Fibroblast of lung (primary cell): ENCODE measurements at places on chromosomes 2 and 18.

GRCh38 chr2:230640540-230641011 is 72.1 kb upstream of the CAB39 start:
- DNase-seq: peak; percentile 64

DNA sequence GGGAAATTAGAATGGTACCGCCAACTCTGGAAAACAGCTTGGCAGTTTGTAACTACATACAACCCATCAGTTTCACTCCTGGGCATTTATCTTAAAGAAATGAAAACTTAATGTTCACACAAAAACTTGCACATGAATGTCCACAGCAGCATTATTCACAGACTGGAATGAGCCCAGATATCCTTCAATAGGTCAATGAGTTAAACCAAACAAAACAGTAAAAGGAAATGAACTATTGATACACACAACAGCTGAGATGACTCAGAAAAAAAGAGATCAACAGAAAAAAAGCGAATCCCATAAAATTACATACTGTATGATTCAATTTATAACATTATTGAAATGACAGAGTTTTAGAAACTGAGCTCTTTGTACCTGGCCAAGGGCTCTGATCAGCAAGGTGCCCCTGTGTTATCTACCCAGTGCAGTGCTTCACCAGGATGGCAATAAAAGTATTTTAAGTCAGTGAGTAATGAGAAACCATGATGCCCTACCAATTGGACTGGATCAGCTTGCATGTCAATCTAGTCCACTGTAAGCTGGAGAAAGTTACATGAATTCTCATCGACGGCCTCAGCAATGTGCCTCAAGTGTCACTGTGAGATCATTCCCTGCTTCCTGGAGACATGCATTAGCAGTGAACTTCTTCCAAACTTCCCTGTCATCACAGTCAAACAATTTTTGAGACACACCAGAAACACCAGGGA is 21.9 kb downstream of the TMEM237 start:
- DNase-seq: no peak

DNA sequence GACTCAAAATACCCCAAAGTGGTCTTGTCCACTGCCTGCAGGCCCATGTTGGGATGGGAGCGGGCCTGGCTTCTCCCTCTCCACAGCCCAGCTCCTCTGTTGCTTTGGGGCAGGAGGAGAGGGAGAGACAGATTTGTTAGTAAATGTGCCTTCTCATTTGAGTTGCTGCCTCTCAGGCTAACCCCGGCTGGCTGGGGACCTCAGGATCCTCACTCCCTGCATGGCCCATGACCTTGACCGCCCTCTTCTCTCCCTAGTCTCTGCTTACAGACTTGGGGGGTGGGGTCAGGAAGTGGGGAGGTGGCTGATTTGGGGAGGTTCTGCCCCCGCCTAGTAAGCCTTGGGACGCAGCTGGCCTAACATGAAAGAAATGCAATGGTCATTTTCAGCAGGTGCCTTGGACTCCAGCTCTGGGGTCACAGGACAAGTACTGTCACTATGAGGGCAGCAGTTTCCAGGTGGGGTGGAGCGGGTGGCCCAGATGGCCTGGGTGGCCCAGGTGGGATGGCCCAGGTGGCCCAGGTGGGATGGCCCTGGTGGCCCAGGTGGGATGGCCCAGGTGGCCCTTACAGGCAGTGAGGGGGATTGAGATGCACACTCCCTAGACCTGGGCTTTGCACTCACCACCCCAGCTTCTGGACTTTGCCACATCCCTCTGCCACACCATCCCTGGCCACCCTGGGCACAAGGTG is 24.1 kb downstream of the HJURP start:
- no peak for DNase-seq

DNA sequence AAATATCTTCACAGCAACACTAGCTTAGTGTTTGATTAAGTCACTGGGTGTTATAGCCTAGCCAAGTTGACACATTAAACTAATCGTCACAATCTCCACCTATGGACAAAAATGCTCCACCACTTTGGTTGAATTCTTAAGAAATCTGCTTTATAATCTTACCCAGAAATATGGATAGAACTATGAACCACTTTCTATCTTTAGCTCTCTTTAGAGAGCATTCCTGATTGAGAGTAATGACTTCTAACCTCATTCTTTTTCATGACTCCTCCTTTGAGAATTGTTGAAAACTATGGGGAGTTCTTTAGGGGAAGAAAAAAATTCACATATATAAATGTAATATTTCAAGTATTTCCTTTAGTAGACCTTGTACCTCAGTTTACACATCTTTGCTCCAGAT is 1282.2 kb upstream of the ZEB2 start:
- DNase-seq: peak; percentile 10

GRCh38 chr2:158034198-158034866 is 67.3 kb upstream of the UPP2 start:
- DNase-seq: peak; percentile 48

DNA sequence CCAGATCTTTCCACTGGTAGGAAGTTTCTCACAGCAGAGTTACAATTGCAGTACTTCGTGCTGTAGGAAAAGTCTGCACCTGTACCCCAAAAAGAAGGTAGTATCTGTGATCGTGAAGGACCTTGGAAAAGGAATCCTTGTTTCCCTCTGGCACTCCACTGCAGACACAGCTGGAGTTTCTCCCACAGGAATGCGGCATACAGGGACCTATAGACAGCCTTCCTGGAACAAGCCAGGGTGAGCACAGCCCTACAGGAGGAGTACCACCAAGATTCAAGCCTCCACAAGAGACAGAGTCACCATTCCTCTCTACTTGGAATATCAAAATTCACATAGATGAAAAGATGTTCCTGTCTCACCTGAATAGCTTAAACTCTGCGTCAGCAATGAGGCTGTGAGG is 372.4 kb downstream of the CMPK2 start:
- no peak for DNase-seq

DNA sequence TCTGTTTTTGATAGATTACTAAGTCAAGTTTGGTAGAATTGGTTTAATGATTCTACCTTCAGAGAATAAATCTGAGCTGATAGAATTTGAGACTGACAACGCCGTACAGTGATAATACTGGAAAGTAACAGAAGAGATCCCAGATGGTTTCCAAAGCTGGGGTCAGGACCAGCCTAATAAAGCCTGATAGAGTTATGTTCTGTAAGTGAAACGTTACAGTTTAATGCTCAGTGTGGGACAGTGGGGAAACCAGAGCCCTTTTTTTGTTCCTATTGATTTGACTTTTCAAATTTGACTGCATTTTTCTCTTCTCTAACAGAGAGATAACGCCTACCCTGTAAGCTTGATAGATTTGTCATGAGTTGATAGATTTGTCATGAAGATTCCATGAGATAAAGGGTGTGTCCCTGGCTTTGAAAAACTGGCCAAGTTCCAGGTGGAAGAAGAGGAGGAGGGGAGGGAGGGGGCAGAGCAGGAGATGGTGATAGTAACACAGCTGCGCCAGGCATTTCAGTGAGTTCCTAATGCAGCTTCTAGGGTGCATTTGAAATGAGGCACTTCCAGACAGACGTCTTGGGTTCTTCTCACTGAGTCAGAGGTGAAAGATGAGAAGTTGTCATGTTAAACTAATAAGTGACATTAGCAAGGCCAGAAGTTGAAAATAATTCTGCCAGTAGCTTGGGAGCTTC is 65.1 kb downstream of the CERS6 start:
- peak; percentile 56 for DNase-seq

GRCh38 chr18:47793609-47794008 is 136.8 kb downstream of the SMAD2 start:
- DNase-seq: no peak

GRCh38 chr2:127844973-127845372 is 13.0 kb downstream of the POLR2D start:
- DNase-seq: no peak

DNA sequence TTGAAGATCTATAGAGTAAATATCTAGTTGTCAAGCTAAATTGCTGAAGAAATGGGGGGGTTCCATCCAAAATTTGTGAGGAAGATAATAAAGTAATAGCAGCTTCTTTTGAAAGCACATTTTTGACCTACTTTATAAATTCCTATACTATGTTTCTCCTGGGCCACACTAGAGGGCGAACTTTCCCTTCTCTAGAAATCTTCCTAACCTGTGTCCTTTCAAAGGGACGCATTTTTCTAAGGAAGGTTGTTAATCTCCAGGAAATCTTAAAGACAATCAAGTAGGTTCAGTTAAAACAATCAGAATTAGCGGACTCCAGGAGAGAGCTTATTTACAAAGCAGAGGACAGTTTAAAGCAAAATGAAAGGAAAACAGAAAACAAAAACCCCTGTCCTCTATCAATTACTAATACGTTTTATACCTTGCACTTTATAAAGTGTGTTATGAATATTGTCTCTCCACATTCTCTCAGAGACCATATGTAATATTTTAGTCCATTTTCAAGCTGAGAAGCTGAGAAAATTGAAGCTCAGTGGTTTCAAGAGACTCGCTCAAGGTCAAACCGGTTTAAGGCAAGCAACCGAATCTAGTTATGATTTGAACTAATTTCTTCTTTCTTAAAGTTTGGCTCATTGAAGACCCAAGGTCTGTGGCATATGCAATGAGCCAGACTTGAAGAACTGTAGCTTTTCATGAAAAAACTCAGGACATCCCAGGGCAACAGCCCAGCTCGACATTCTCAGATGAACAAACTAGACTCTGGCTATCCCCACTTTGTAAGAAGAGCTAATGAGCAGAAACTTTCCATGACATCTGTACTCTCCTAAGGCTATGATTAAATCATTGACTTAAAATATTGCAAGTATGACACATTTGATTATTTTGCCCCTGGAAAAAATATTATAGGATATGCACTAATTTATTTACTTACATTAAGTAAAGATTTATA is 273.6 kb downstream of the PAX3 start:
- DNase-seq: peak; percentile 53

- peak; percentile 40 for DNase-seq
Observed at GRCh38 chr2:12720278-12720620, 3.5 kb downstream of the TRIB2 start.

DNA sequence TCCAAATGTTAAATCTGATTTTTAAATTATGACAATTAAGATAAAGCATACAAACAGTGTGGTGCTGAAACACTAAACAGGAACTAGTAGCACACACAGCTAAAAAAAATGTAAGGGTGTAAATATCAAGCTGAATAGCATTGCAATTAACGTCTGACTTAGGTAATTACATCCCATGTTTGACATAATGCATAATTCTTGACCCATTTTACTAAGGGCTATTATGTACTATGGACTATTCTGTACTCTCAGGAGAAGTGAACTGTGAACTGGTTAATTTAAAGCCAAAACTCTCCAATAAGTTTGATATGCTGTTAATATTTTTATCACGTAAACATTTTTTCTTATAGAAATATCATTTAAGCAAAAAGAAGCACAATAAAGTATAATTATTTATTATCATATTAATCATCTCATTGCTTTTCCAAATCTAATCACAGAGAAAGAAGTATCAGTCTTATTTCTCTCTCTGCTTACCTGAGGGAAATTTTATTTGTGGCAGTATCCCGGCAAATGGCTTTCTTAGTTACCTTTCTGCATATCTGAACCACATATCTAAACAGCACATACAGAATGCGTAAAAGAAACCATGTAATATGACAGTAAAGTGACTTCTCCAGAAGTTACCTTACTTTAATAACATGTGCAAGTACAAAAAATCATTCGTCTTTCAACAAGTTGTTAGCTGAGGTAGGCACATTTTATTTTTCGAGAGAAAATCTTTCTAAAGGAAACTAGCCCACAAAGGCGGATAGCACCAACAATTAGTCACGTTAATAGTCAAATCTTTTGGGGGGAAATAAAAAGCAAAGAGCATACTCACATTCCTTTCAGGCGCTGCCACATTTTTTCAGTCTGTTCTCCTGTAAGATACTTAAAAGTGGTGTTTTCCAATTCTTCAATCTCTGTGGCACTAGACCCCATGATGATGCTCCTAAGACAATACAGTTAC is 94.9 kb upstream of the PDE1A start:
- no peak for DNase-seq

DNA sequence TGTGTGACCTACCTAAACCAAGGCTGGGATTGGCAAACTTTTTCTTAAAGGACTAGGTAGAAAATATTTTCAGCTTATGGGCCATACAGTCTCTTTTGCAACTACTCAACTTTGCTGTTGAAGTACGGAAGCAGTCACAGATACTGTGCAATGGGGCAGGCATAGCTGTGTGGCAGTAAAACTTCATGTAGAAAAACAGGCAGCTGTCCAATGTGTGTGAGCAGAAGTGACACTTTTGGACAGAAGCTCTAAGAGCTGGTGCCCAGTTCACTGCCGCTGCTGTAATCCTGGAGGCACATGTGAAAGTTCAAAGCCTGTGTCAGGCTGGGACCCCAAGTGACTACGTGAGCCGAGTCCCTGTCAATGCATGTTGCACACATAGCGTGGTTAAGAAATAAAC is 46.7 kb downstream of the MAPK4 start:
- DNase-seq: no peak

- no peak for DNase-seq
Observed at GRCh38 chr2:60490848-60491247, 62.6 kb downstream of the BCL11A start.

DNA sequence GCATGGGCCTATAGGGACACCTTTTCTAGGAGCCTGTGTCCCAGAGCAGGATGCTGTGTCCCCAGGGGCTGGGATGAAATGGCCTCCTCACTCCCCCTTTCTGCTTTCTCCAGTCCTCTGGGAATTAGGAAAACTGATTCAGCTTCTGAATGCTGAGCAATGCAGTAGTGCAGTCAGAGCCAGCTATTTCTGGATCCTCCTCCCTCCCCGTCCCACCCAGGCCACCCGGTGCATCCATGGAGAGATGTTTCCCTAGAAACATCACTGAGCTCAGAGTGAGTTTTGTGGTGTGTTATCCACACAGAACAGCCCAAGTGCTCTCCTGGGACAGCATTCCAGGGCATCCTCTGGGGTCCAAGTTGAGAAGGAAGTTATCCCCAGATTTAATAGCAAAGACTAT is 125.5 kb downstream of the LOXHD1 start:
- DNase-seq: no peak

DNA sequence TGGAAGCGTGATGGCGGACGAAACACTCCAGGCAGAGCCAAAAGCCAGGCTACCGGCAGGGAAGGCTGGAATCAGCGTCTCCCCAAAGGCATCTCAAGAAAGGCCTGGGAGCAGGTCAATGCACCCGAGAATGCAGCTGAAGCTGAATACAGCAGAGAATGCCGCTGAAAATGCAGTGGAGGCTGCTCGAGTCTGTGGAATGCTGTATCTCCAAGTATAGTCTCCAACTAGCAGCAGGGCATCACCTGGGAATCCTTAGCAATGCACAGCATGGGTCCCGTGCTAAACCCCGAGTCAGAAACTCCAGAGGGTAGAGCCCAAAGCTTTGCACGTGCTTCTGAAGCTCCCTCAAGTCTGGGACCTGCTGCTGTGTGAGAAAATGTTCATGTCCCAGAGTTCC is 191.1 kb upstream of the ALKAL2 start:
- no peak for DNase-seq

GRCh38 chr2:43325107-43325811 is 98.9 kb upstream of the ZFP36L2 start:
- DNase-seq: no peak

DNA sequence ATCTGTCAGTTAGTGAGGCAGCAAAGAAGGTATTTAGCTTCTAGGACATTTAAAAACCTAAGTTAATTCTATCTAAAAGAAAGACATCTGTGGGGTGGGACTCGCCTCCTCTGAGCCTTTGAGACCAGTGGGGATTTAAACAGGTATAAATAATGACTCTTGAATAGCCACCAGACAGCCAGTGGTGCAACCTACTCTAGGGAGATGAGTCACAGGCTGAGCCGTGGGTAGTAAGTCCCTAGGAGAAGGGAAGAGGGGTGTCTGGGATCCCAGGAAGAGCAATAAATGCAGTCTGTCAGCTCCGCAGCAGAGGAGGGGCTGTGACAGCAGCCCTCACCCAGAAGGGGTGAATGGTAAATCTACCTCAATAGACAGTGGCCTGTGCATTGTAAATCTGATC is 43.1 kb upstream of the GALNT3 start:
- DNase-seq: no peak
